ENCODE measurements at places on chromosomes 6 and 20. TPM values are rescaled to one million over a fixed set of nuclear protein-coding genes. Genes with fewer than 3 reads are reported as not detected.

TMEM74B gene
- total RNA-seq = 7.1 TPM

OLIG3 gene
- total RNA-seq = not detected

ADGRF5 gene
- 23.8 TPM for total RNA-seq

MYCT1 gene
- 20.6 TPM for total RNA-seq

ME1 gene
- 30.5 TPM for total RNA-seq

HECA gene
- 36.2 TPM for total RNA-seq

BMP2 gene
- total RNA-seq = 6.1 TPM

RAB44 gene
- total RNA-seq = 0.27 TPM

PPARD gene
- total RNA-seq = 26.7 TPM

TRAPPC3L gene
- 0.22 TPM for total RNA-seq

HLA-C gene
- total RNA-seq = 363 TPM

SLC26A8 gene
- 1.5 TPM for total RNA-seq

TCF15 gene
- 2.1 TPM for total RNA-seq

LY6G6F gene
- total RNA-seq = not detected

EBF4 gene
- total RNA-seq = 15.3 TPM

NR2E1 gene
- not detected for total RNA-seq

HLA-DQB2 gene
- 13.6 TPM for total RNA-seq

SYCP2 gene
- total RNA-seq = 6.7 TPM

RIPPLY2 gene
- 0.80 TPM for total RNA-seq

MAS1 gene
- total RNA-seq = not detected

PSORS1C2 gene
- total RNA-seq = not detected

NFATC2 gene
- 11.0 TPM for total RNA-seq

CST3 gene
- total RNA-seq = 731 TPM

COL11A2 gene
- 5.6 TPM for total RNA-seq

ANKRD6 gene
- 22.3 TPM for total RNA-seq

KIF6 gene
- total RNA-seq = 0.53 TPM

ZNF76 gene
- total RNA-seq = 45.8 TPM

MRPS26 gene
- total RNA-seq = 29.6 TPM

PERP gene
- 22.9 TPM for total RNA-seq

FABP7 gene
- total RNA-seq = not detected

FOXF2 gene
- total RNA-seq = 0.58 TPM

GSTA2 gene
- not detected for total RNA-seq

NKAIN4 gene
- 3.0 TPM for total RNA-seq

RRAGD gene
- total RNA-seq = 22.1 TPM

DDO gene
- 1.3 TPM for total RNA-seq

SLC35D3 gene
- not detected for total RNA-seq

SYNDIG1 gene
- total RNA-seq = 17.9 TPM

CTCFL gene
- 0.27 TPM for total RNA-seq

UNC5CL gene
- 1.6 TPM for total RNA-seq

GTSF1L gene
- total RNA-seq = not detected

HSPA1L gene
- total RNA-seq = 2.8 TPM

EZR gene
- total RNA-seq = 113 TPM

HDDC2 gene
- total RNA-seq = 58.4 TPM

SDCBP2 gene
- 5.9 TPM for total RNA-seq

NFKBIE gene
- 9.1 TPM for total RNA-seq

SHLD1 gene
- total RNA-seq = 6.1 TPM

HUS1B gene
- total RNA-seq = 2.0 TPM

FBXO5 gene
- 5.1 TPM for total RNA-seq

SLC17A1 gene
- total RNA-seq = not detected

All from sciatic nerve (tissue), 2 donors.